ENCODE measurements at places on chromosomes 12 and 14. TPM values are rescaled to one million over a fixed set of nuclear protein-coding genes. Genes with fewer than 3 reads are reported as not detected.
A peak's percentile ranks its signal among the peaks of the same experiment; 100 is the strongest.

- no peak overlapping the region for H3K4me3 ChIP-seq
- no peak for DNase-seq
- peaks cover 6% of the 10 kb centered on the region for H3K4me1 ChIP-seq
- no peaks in the 10 kb centered on the region for H3K36me3 ChIP-seq
Observed at GRCh38 chr14:34164162-34164864, 213.4 kb upstream of the EGLN3 start.

GRCh38 chr12:126966498-126966897 lies 1300.5 kb upstream of the TMEM132C start:
- H3K4me3 ChIP-seq = no peak overlapping the region
- no peaks in the 10 kb centered on the region for H3K4me1 ChIP-seq
- H3K27me3 ChIP-seq = peaks cover 7% of the 10 kb centered on the region
- no peak overlapping the region for H3K27ac ChIP-seq
- no peaks in the 10 kb centered on the region for H3K36me3 ChIP-seq

DNA sequence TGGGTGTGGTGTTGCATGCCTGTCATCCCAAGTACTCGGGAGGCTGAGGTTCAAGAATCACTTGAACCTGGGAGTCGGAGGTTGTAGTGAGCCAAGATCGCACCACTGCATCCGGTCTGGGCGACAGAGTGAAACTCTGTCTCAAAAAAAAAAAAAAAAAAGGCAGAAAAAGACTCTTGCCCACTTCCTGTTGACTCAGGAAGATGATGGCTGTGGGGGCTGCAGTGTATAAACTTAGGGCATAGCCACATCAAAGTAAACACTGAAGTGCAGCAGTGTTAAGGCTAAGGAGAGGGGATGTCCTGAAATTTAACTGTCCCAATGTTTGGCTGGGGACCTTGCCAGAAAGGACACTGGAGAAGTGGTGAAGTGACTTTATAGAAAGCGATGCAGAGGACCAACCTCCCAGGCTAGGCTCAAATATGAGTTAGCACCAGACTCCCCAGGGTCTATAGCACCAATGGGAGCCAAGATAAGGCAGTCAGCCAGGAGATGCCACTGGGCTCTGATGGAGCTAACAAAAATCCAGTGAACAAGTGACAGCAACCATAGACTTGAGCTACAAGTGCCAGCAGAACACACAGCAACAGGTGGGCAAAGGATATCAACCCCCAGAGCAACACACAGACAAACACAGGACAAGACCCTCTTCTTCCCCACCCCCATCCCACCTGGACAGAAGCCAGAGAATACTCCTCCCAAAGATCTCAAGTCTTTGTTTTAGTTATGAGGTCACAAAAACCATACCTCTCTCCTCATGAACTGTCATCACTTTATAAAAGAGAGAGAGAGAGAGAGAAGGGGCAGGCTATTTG lies 28.0 kb downstream of the NELL2 start:
- H3K4me3 ChIP-seq = peak overlapping the region; percentile 83
- peaks cover 5% of the 10 kb centered on the region for H3K36me3 ChIP-seq
- peak overlapping the region; percentile 97 for H3K27ac ChIP-seq
- DNase-seq = peak; percentile 82
- peaks cover 34% of the 10 kb centered on the region for H3K4me1 ChIP-seq
- no peaks in the 10 kb centered on the region for H3K27me3 ChIP-seq

DNA sequence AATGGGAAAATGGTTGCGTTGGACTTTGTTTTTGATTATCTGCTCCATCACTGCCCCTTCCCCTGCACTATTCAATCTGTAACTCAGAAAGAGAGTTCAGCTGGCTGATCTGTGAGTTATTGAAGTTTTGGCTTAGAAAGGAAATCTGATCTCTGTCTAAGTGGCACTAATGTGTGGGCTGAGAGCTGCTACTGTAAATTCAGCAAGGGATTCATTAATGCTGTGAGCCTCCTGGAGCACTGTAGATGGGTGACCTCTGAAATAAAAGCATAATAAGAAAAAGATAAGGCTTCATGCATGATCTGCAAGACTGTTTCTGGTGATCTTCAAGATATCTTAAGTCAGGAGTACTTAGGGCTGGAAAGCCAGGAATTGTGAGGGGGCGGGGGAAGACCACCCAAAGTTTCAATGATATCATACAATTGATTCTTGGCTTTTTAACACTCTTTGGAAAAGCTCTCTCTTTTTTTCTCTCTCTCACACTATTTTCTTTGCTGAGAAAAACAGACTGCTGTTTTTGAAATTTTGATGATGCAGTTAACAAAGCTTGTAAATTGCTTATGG lies 101.1 kb downstream of the C12orf75 start:
- H3K27ac ChIP-seq = no peak overlapping the region
- H3K4me1 ChIP-seq = no peaks in the 10 kb centered on the region
- peaks cover 5% of the 10 kb centered on the region for H3K36me3 ChIP-seq
- peaks cover 44% of the 10 kb centered on the region for H3K27me3 ChIP-seq
- H3K4me3 ChIP-seq = no peak overlapping the region

DNA sequence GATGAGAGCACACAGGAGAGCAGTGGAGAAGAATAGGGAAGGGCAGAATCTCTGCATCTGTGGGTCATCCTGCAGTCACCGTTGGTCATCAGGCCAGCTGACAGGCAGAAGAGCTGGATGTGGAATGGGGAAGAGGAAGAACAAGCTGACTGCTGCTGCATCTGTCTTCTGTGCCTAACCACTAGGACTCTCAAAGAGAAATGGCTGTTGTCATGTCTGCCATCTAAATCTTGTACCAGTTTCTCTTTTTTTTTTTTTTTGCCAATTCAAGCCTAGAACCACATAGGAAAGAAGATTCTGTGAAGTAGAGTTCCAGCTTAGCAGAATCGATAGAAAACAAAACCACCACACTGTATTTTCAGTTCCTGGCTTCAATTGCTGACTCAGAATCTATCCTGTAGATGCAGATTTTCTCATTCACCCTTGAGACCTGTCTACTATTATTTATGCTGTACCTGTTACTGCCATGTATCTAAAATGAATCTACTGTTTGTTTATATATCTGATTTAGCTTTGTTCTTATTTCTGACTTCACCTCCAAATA lies 421.9 kb upstream of the PRICKLE1 start:
- H3K27ac ChIP-seq = no peak overlapping the region
- no peaks in the 10 kb centered on the region for H3K36me3 ChIP-seq
- no peak overlapping the region for H3K4me3 ChIP-seq
- H3K4me1 ChIP-seq = no peaks in the 10 kb centered on the region
- no peaks in the 10 kb centered on the region for H3K27me3 ChIP-seq

GRCh38 chr12:76199808-76200207 lies 115.3 kb upstream of the NAP1L1 start:
- no peak overlapping the region for H3K4me3 ChIP-seq
- no peaks in the 10 kb centered on the region for H3K36me3 ChIP-seq
- no peak for DNase-seq
- no peak overlapping the region for H3K27ac ChIP-seq
- H3K4me1 ChIP-seq = peaks cover 7% of the 10 kb centered on the region

DNA sequence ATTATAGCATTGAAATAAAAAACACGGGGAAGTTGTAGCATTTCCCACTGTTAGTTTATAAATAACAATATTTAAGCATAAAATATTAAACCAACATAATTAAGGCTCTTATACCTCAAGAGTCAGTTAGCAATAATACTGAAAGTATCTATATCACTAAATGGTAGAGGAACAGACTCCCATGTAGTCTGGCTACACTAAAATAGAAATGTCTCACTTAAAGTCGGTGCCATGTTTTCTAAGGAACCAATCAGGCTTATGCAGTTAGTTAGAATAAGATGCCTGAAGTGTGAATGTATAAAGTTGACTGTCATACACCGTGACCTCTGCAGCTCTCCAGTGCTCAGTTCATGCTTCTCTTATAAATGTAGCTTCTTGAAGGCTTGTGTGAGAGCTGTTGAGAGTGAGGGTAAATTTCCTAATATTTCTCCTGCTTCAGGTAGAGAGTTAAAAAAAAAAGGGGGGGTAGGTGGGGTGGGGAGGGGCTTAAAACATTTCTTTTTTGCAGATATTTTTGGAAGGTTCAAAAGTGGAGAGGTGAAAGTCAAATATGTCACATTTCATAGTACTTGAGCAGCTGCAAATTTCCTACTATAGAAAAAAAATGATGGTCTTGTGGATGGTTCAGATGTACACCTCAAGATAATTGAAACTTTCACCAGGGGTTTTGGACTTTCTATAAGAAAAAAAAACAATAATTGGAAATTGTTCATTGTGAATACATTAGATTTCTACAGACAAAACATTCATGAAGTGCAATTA lies 64.5 kb downstream of the PTCSC3 start:
- H3K4me3 ChIP-seq = no peak overlapping the region
- H3K27ac ChIP-seq = no peak overlapping the region
- no peaks in the 10 kb centered on the region for H3K36me3 ChIP-seq
- no peaks in the 10 kb centered on the region for H3K4me1 ChIP-seq

GRCh38 chr14:101220921-101221510 lies 317.5 kb upstream of the RTL1 start:
- H3K36me3 ChIP-seq = peaks cover under 1% of the 10 kb centered on the region
- no peak overlapping the region for H3K27ac ChIP-seq
- H3K27me3 ChIP-seq = no peaks in the 10 kb centered on the region
- no peak for DNase-seq

- H3K4me3 ChIP-seq = peak overlapping the region; percentile 95
- peak overlapping the region; percentile 86 for H3K27ac ChIP-seq
- H3K27me3 ChIP-seq = no peaks in the 10 kb centered on the region
- peaks cover 32% of the 10 kb centered on the region for H3K4me1 ChIP-seq
- H3K36me3 ChIP-seq = no peaks in the 10 kb centered on the region
- DNase-seq = no peak
Observed at GRCh38 chr12:754851-755562, 2.6 kb downstream of the WNK1 start.

- no peaks in the 10 kb centered on the region for H3K27me3 ChIP-seq
- H3K27ac ChIP-seq = no peak overlapping the region
- no peaks in the 10 kb centered on the region for H3K36me3 ChIP-seq
Observed at GRCh38 chr14:77622366-77622961, 6.0 kb upstream of the SPTLC2 start.

GRCh38 chr14:78512021-78512420 lies 341.8 kb downstream of the NRXN3 start:
- peaks cover 10% of the 10 kb centered on the region for H3K27me3 ChIP-seq
- no peak overlapping the region for H3K27ac ChIP-seq
- no peaks in the 10 kb centered on the region for H3K4me1 ChIP-seq
- DNase-seq = no peak
- no peak overlapping the region for H3K4me3 ChIP-seq

- no peaks in the 10 kb centered on the region for H3K36me3 ChIP-seq
- H3K27me3 ChIP-seq = no peaks in the 10 kb centered on the region
- H3K27ac ChIP-seq = no peak overlapping the region
Observed at GRCh38 chr12:25692115-25693035, 139.3 kb upstream of the LMNTD1 start.

- peaks cover 5% of the 10 kb centered on the region for H3K4me1 ChIP-seq
- H3K27me3 ChIP-seq = no peaks in the 10 kb centered on the region
- peaks cover 11% of the 10 kb centered on the region for H3K36me3 ChIP-seq
- H3K4me3 ChIP-seq = no peak overlapping the region
- H3K27ac ChIP-seq = no peak overlapping the region
Observed at GRCh38 chr14:67999290-67999689, 179.7 kb downstream of the RAD51B start.

GRCh38 chr14:51208982-51209381 lies 31.1 kb upstream of the TMX1 start:
- H3K4me1 ChIP-seq = no peaks in the 10 kb centered on the region
- peaks cover 2% of the 10 kb centered on the region for H3K36me3 ChIP-seq
- DNase-seq = no peak
- H3K27me3 ChIP-seq = peaks cover 14% of the 10 kb centered on the region

DNA sequence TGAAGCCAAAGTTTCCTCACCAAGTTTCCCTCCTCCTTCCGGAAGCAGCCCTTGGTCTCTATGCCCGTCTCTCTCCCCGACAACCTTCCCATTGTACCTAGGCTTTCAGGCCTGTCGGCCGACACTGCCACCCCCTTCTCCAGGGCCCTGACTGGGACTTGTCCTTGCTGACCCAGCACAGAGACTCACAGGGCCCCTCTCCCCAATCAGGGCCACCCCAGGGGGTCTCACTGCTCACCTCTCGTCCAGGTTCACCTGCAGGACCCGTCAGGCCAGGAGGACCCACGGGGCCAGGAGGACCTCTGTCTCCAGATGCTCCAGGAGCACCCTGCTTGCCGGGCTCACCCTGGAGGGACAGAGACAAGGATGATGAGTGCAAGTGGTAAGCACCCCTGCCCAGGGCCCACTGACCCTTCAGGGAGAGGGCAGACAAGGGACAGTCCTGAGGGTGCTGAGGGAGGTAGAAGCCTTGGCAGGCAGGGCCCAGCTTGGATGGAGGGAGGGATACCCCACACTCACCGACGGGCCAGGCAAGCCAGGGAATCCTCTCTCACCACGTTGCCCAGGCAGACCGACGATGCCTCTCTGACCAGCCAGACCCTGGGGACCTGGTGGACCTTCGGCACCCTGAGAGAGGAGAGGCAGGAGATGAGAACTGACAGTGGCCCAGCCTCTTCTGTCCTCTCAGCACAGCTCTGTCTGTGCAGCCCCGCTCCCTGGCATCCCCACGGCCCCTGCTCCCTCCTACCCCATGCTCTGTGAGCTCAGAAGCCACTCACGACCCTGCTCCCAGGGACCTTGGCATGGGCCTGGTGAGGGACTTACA lies 14.6 kb downstream of the TMEM106C start:
- H3K4me3 ChIP-seq = no peak overlapping the region
- no peaks in the 10 kb centered on the region for H3K36me3 ChIP-seq
- no peak overlapping the region for H3K27ac ChIP-seq
- DNase-seq = no peak
- no peaks in the 10 kb centered on the region for H3K27me3 ChIP-seq

Gene GPR132
- 36.3 TPM for total RNA-seq

Gene NUDT4
- total RNA-seq = 52.0 TPM

Gene IFT43
- 13.6 TPM for total RNA-seq

Gene GZMB
- 0.49 TPM for total RNA-seq

Measured in naive thymus-derived CD8-positive, alpha-beta T cell (primary cell).